ENCODE measurements at places on chromosomes 12 and 14.
A peak's percentile ranks its signal among the peaks of the same experiment; 100 is the strongest.

DNA sequence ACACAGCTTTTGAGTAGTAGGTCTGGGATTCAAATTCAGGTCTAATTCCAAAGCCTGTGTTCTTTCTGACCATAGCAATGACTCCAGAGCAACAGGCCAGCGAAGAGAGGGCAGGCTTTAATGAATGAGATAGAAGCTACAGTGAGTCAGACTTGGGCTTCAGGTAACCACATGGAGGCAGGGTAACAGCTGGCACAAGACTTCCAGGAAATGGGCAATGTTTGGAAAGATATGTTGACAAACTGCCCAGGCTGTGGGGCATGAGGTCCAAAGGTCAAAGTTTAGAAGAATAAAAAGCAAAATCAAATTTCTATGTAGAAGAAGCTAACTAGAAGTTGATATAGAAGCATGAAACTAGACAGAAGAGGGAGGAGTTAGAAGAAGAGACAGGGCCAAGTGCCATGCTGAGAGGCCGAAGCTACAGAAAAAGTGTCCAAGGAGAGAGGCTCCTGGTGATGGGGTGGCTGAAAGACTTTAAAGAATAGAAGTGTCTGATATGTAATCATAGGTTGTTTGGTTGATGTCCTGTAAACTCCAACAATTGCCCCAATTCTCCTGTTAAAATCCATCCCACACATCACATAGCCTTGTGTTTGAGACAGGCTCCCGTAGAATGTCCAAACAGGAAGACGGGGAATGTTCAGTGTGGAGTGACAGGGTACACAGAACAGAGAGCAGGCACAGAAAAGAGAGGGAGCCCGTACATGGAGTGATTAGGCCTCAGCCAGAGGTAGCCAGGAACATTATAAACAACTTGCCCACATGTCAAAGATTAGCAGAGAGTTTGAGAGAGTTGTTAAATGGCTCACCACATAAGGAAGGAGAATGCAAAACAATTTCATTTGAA is 384.7 kb downstream of the CCDC91 start:
- no peak for DNase-seq

DNA sequence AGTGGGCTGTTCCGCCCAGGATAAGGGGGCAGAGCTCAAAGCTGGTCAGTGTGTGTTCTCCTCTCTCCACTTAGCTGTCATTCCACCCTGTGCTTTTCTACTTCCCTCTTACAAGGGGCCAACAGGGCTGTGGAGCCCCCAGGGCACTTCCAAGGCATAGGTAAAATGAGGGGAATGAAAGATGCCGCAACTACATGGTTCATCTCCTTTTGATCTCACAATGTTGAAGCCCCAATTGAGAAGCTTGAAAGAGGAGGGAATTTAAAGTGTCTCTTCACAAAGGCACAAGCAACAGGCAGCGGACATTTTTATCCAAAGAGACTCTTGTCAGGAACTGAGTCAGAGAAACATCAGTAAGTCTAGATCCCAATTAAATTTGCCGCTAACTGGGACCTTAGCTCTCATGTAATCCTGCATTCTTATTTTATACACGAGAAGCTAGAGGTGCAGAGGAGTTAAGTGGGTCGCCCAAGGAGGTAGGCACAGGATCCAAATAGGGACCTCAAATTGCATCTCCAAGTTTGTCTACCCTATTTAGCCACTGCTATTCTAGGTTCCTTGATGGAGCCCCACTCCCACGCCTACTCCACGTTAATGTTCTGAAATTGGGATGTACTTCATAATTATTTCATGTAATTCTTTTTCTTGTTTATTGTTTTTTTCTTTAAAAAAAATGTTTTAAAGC is 20.1 kb downstream of the TRIM9 start:
- no peak for DNase-seq

- DNase-seq, result no peak
These were observed 245.8 kb downstream of the FBXL14 start for GRCh38 chr12:1348606-1349005.

- DNase-seq, result peak; percentile 62
These were observed at the start of gene SCN8A for GRCh38 chr12:51591016-51591901. SCN8A (plus strand) TSS chr12:51591233; CDS start chr12:51662818, 71,585 bp downstream.

DNA sequence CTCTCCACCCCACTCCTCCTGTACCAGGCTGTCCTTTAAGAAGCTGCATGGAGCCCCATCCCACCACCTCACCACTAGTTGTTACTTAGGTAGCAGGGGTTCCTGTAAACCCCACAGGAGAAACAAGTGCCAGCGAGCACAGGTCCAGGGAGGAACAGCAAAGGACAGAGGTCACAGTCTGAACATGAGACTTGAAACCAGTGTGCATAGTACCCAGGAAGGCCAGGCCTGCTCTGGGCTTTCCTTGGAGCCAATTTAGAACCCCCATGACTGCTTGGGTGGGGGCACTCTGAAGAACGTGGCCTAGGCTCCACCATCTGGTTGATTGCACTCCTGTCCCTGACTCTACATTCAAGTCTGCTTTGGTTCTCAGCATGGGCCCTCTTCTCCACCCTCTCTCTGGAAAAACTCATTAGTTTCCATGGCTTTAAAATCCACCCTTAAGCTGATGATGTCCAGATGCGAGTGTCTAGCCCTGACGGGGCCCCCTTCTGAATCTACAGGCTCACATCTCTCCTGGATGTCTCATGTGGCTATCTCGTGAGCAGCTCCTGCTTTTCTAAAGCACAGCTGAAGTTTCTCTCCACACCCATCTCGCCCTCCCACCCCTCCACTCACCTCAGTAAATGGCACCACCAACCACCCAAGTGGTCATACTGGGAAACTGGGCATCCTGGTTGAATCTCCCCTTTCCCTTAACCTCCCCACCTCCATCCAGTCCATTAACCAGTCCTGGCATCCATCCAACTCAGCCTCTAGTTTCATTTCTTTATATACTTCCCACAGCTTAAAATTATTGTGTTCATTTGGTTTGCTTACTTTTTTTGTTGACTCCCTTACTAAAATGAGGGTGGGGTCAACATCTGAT is 8.4 kb downstream of the KRT3 start:
- no peak for DNase-seq

DNA sequence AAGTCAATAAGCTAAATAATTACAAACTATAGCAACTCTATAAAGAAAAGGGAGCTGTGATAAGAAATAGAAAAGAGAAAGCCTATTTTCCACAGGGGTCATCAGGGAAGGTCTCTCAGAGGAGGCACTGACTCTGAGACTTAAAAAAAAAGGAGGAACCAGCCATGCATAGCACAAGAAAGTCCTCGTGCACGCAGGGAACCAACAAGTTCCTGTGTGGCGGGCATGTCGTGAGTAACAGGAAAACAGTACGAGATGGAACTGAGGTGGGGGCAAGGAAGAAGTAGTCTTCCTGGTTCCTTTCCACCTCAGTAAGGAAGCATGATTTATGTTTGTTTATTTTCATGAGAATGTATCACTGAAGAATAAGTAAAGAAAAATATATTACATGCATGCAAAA is 367.0 kb upstream of the TMEM132C start:
- DNase-seq, result no peak

- DNase-seq, result no peak
These were observed at the start of gene PLEKHD1 for GRCh38 chr14:69484444-69485314. PLEKHD1 (plus strand) TSS chr14:69484728; CDS start chr14:69484966, 238 bp downstream.

- DNase-seq, result no peak
These were observed 105.5 kb downstream of the BCL11B start for GRCh38 chr14:99166506-99166905.

- DNase-seq, result no peak
These were observed 57.0 kb upstream of the NPFF start for GRCh38 chr12:53564278-53564677.

- peak; percentile 53 for DNase-seq
These were observed 41.6 kb downstream of the LRRC74A start for GRCh38 chr14:76867516-76868453.

- no peak for DNase-seq
These were observed 90.2 kb upstream of the TMTC2 start for GRCh38 chr12:82596483-82596882.
